Stomach (tissue), 19 donors: ENCODE measurements at places on chromosomes 13 and 19. TPM values are rescaled to one million over a fixed set of nuclear protein-coding genes. Genes with fewer than 3 reads are reported as not detected.

ITM2B gene
- 419 TPM for total RNA-seq

ZNF333 gene
- total RNA-seq = 11.3 TPM

SBSN gene
- total RNA-seq = not detected

ERVK3-1 gene
- 48.4 TPM for total RNA-seq

ARHGAP33 gene
- 46.8 TPM for total RNA-seq

SLC25A41 gene
- 4.9 TPM for total RNA-seq

MED26 gene
- 11.0 TPM for total RNA-seq

ZNF69 gene
- total RNA-seq = 51.8 TPM

DMKN gene
- total RNA-seq = 4.9 TPM

GPR18 gene
- not detected for total RNA-seq

C19orf18 gene
- total RNA-seq = not detected

CYP4F8 gene
- total RNA-seq = not detected

KLK2 gene
- 94.6 TPM for total RNA-seq

AMER2 gene
- 0.14 TPM for total RNA-seq

CD79A gene
- 3.5 TPM for total RNA-seq

APC2 gene
- not detected for total RNA-seq

AP1M2 gene
- total RNA-seq = 11.7 TPM

LIG4 gene
- total RNA-seq = 13.9 TPM

KCNK6 gene
- 4.8 TPM for total RNA-seq

BRME1 gene
- total RNA-seq = not detected

GRK1 gene
- not detected for total RNA-seq

ANGPTL8 gene
- not detected for total RNA-seq

ZSWIM9 gene
- total RNA-seq = 28.0 TPM

ZNF441 gene
- total RNA-seq = 29.4 TPM

ZNF627 gene
- not detected for total RNA-seq

IL11 gene
- 1.3 TPM for total RNA-seq

GTPBP3 gene
- 23.5 TPM for total RNA-seq
